G401 (cell line): ENCODE measurements at places on chromosomes 16 and 17. TPM values are rescaled to one million over a fixed set of nuclear protein-coding genes. Genes with fewer than 3 reads are reported as not detected.

- no peak for DNase-seq
Measured at GRCh38 chr17:65537845-65538674, 23.4 kb downstream of the AXIN2 start.

HASPIN gene
- total RNA-seq: 11.7 and 20.9 TPM in 2 replicates

GRCh38 chr17:15143524-15143923, 121.6 kb downstream of the PMP22 start:
- DNase-seq: no peak

GRCh38 chr17:67712375-67712774, 5.4 kb upstream of the NOL11 start:
- no peak for DNase-seq

GRCh38 chr17:4327606-4328005, 38.9 kb downstream of the UBE2G1 start:
- no peak for DNase-seq

HSD11B2 gene
- not detected in 2 replicates for total RNA-seq

DNA sequence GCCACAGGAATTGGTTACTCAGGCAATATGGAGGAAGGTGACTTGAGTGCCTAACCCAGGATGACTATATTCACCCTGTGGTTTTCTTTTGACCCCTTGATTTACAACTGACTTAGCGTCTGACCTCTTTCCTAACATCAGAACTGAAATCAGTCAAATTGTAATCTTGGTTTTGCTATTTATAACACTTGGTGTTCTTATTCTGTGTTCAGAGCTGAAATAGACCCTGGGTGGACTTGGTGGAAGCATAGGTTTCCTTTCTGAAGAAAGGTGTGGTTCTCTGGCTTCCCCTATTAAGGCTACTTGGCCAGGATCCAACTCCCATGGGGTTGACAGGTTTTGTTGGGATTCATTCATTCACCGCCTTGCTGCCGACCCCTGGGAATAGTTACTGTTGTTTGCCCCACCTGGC, 80.8 kb downstream of the CLEC16A start:
- DNase-seq: no peak

RNF157 gene
- 4.4 and 5.5 TPM in 2 replicates for total RNA-seq
